ENCODE measurements at places on chromosomes 2 and 18.

DNA sequence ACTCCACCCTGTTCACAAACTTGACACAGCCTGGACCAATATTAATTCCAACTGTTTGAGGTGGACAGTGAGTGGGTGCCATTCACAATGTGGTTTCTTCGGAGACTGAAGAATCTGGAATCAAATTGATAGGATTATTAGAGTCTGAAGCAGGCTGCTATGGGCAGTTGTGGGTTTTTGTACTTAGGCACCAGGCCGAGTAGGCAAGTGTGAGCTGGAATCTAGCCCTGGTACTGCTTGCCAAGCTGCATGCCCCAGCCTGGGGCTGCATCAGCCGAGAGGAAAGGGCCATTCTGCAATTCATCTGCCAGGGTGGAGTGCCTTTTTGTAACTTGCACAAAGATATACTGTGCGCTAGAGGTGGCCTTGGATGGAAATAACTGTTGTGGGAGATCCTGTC is 654.7 kb upstream of the FANCL start:
- no peak for DNase-seq

- DNase-seq = no peak
Measured at GRCh38 chr2:43898134-43898837, 59.5 kb downstream of the ABCG8 start.

GRCh38 chr18:72235422-72235821 is 308.7 kb downstream of the CBLN2 start:
- DNase-seq = no peak

GRCh38 chr18:72675394-72675793 is 131.3 kb upstream of the CBLN2 start:
- DNase-seq = no peak

DNA sequence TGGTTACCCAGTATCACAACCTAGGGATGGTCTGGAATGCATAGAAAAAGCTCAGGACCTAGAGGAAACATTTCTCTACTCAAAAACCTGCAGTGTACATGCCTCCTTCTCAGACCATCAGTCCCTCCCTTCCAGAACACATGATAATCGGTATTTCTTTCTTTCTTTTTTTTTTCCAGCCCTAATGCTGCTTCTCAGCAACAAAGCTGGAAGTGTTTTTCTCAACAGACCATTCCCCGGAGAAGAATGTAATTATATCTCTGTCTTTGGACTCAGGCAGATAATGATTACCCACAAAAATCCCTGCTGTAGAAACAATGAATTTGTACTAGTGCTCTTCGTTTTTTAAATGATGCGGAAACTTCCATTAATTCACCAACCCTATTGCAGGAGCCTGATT is 44.1 kb upstream of the NDUFV2 start:
- no peak for DNase-seq

- peak; percentile 33 for DNase-seq
Measured at GRCh38 chr18:47254341-47254939, 3.0 kb upstream of the SKOR2 start.

All from activated CD4-positive, alpha-beta T cell treated with anti-CD3 and anti-CD28 coated beads, Interleukin-10, Interleukin-2, amounts not matched to agents 100 ng/mL and 50 ng/mL, durations not matched to agents 16 hours and 8 hours (primary cell).